ENCODE measurements at places on chromosomes 1 and 21.

DNA sequence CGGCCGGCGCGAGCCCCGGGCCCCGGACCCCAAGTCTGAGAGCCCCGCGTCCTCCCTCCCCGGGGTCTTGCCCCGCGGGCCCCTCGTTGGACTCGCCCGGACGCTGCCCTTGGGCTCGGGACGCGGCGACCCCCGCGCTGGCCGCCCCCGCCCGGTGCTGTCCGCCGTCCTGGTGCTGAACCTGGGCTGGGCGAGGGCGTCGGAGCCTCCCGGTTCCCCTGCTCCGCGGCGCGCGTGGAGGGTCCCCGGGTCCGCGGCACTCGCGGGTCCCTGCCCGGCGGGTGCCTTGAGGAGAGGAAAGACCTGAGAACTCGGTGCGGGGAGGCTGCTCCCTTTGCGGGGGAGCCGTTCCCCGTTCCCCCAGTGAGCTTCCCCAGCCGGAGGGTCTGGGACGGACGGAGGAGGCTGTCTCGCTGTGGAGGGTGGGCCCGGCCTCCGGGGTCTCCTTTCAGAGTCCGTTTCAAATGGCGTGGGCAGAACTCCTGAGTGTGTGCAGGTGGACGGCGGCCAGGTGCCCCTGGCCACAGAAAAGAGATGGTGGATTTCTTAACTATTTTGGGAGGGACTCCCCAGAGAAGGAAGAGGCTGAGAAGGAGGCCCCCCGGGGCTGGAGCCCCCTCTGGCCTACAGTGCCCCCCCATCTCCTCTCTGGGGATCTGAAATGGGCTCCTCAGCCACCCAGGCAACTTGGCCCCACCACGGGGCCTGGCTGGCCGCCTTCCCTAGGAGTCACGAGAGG lies 595 bp downstream of the GABRD start:
- no peak for DNase-seq

GRCh38 chr1:162765788-162766187 lies 24.7 kb upstream of the HSD17B7 start:
- DNase-seq, result no peak

GRCh38 chr1:206550446-206550845 lies 43.1 kb downstream of the RASSF5 start:
- no peak for DNase-seq

DNA sequence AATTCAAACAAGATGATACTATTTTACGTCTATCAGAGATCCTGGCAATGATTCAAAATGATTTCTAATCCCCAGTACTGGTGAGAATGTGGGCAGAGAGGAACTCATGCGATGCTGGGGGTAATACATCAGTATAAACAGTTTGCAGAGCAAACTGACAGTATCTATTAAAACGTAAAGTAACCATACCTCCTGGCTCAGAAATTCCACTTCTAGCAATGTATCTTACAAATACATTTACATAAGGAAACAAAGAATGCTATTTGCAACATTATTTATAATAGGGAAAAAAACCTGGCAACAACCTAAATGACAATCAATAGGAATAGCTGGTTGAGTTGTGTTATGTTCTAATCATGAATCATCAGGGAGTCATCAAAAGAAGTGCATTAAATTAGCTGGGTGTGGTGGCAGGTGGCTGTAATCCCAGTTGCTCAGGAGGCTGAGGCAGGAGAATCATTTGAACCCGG lies 15.9 kb downstream of the RCAN1 start:
- peak; percentile 74 for DNase-seq

DNA sequence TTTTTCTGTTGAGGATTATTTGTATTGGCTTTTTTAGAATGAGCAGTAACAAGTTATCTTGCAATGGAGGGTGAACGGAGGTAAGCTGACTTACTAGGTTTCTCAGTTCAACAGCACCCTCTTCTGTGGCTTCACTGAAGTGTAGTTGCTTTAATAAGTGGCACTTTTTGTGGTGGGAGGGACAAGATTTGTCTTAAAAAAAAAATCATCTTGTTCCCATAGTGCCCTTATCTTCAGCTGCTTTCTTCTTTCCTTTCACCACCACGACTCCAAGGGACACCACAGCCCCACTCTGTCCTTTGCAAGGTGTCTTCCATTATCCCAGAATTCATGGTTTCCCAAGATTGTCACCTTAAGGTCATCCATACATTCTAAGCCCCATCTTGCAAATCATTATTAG lies 92.9 kb downstream of the PIGK start:
- peak; percentile 71 for DNase-seq

- DNase-seq, result no peak
These were observed 32.9 kb downstream of the PRMT2 start for GRCh38 chr21:46668381-46668780.

GRCh38 chr1:173020138-173020750 lies 30.5 kb downstream of the TNFSF18 start:
- no peak for DNase-seq

DNA sequence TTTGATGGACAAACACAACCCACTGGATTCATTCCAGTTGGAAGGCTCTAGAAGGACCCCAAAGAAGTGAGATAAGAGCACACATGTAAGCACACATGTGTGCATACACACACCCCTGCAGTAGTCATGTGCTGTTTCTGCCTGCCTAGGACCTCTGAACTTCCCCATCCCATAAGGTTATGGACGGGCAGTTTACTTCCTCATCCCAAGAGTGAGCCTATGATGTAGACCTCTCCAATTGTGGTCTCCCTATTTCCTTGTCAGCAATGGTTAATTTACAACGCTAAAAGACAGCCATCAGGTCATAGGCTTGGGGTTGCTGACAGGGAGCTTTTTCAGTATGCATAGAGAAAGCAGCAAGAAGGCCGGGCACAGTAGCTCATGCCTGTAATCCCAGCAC lies 15.4 kb upstream of the ADAR start:
- no peak for DNase-seq

- DNase-seq, result peak; percentile 73
These were observed 708.8 kb downstream of the LTN1 start for GRCh38 chr21:28283641-28284490.

Measured in HCEC 1CT (cell line).